ENCODE measurements at places on chromosomes 11 and 22. TPM values are rescaled to one million over a fixed set of nuclear protein-coding genes. Genes with fewer than 3 reads are reported as not detected.

SLC22A6 gene
- total RNA-seq = not detected

DNA sequence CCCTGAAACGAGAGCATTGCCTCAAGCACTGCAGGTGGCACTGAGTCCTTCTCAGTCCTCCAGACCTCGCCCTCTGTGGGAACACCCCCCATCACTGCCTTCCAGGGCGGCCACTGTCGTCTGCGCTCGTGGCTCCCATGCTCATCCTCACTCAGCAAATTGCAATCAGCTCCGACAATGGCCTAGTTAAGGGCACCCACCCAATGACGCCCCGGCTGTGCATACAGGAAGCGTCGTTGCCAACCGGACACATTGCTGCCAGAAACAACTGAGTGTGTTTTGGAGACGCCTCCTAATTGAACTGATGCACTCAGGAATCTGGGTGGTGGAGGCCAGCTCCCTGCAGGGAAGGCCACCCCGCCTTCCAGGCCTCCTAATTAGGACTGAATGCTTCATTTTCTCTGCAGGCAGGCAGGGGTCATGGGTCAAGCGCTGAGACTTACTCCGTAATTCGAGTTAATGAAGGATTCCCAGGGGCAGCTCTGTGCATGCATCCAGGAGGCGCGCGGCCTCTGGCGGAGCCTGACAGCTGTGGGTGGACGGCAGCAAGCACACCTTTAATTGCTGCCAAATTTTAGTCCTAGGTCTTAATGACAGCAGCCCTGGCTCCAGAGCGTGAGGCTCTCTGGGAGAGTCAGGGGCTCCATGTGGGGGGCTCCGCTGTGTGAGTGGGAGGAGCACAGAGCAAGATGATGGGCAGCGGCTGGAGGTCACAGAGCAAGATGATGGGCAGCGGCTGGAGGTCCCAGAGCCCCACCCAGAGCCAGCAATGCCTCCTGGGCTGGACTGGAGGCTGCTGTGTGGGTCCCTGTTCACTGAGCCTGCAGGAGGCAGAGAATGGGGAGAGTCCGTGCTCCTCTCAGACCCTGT, 199.0 kb downstream of the BRD1 start:
- H3K4me3 ChIP-seq = no peak overlapping the region
- no peaks in the 10 kb centered on the region for H3K27me3 ChIP-seq
- DNase-seq = no peak
- no peak overlapping the region for H3K27ac ChIP-seq
- no peaks in the 10 kb centered on the region for H3K36me3 ChIP-seq

GRCh38 chr11:68684385-68685356, at the start of gene GAL:
GAL (plus strand) TSS chr11:68684544; CDS start chr11:68684924, 380 bp downstream.
- H3K4me3 ChIP-seq = peak within 1 kb of the TSS; percentile 32
- peaks cover 53% of the 10 kb centered on the region for H3K27me3 ChIP-seq
- no peaks in the 10 kb centered on the region for H3K36me3 ChIP-seq
- peak; percentile 53 for DNase-seq
- peaks cover 6% of the 10 kb centered on the region for H3K4me1 ChIP-seq
- no peak within 1 kb of the TSS for H3K27ac ChIP-seq

- no peaks in the 10 kb centered on the region for H3K4me1 ChIP-seq
- no peak for DNase-seq
- no peak overlapping the region for H3K4me3 ChIP-seq
- H3K27ac ChIP-seq = no peak overlapping the region
- H3K36me3 ChIP-seq = no peaks in the 10 kb centered on the region
These were observed 24.6 kb downstream of the MMP27 start for GRCh38 chr11:102680945-102681344.

DNA sequence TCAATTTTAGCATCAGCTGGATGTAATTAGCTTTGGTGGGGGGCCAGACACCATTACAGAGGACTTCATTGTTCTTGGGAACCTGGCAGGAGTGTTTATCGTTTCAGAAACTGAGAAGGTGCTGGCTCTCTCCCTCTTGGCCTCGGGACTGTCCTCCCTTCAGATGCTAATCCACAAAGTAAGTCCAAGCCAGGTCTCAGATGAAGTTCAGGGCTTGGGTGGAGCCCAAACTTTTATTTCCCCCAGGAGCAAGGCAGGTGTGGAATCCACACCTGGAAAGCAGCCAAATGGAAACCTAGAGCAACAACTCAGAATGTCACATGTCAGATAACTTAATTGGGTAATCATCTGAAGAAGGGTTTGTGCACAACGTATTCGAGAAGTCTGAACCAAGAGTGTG, 119.2 kb downstream of the ME3 start:
- no peaks in the 10 kb centered on the region for H3K27me3 ChIP-seq
- H3K4me1 ChIP-seq = peaks cover 18% of the 10 kb centered on the region
- H3K4me3 ChIP-seq = no peak overlapping the region

CD3D gene
- total RNA-seq = 0.92 TPM

DNA sequence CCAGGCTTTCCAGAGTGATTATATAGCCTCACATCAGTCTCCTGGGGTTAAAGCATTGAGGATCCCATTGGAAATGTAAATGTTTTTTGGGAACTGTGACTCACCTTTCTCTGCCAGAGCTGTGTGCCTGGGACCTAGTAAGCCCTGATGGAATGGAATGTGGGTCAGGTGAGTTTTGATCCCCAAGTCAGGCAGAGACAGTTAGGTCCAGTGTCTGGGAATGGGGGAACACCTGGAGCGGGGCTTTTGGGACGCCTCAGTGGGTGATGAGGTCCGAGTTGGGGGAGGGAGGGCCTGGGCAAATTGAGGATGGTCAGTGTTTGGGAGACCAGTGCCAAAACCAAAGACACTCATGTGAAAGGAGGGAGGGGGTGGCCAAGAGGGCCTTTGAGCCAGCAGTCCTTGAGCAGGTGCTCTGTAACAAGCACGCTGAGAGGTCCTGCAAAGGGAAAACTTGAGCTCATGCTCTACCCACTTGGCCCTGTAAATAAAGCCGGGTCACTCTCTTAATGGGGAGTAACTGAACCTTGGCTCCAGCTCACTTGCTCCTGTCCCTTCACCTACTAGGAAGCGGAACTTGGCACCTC, 104.7 kb downstream of the NAV2 start:
- no peaks in the 10 kb centered on the region for H3K36me3 ChIP-seq
- no peak for DNase-seq
- no peak overlapping the region for H3K27ac ChIP-seq
- peaks cover 5% of the 10 kb centered on the region for H3K4me1 ChIP-seq

GRCh38 chr11:11948242-11948947, 60.0 kb downstream of the DKK3 start:
- peaks cover 19% of the 10 kb centered on the region for H3K4me1 ChIP-seq
- no peak overlapping the region for H3K4me3 ChIP-seq
- H3K27ac ChIP-seq = peak overlapping the region; percentile 53
- H3K27me3 ChIP-seq = no peaks in the 10 kb centered on the region
- H3K36me3 ChIP-seq = peaks cover 4% of the 10 kb centered on the region

NLRP6 gene
- not detected for total RNA-seq

OR6M1 gene
- total RNA-seq = not detected

DNA sequence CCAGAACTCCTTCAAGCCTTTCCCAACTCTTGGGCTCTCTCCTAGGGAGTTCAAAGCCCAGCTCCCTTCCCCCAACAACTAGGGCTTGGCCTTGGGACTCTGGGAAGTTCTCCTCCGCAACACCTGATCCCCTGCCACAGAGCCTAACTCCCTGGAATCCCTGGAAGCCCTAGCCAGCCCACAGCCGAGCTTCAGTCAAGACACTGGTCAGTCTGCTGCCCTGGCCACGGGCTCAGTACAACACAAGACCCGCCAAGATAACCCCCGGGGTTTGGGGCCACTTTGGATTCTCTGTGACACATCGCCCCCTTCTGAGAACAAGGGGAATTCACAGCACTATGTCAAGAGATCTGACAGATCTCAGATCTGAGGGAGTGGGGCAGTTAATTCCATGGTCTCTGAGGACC, 58.3 kb downstream of the SLC22A12 start:
- DNase-seq = peak; percentile 34
- H3K4me3 ChIP-seq = no peak overlapping the region
- H3K27me3 ChIP-seq = peaks cover 25% of the 10 kb centered on the region
- peaks cover 7% of the 10 kb centered on the region for H3K4me1 ChIP-seq
- no peak overlapping the region for H3K27ac ChIP-seq
- no peaks in the 10 kb centered on the region for H3K36me3 ChIP-seq

GRCh38 chr11:61516675-61517572, 8.4 kb downstream of the LRRC10B start:
- DNase-seq = peak; percentile 54
- H3K27ac ChIP-seq = no peak overlapping the region
- no peaks in the 10 kb centered on the region for H3K36me3 ChIP-seq
- H3K4me3 ChIP-seq = no peak overlapping the region
- H3K4me1 ChIP-seq = peaks cover 8% of the 10 kb centered on the region
- no peaks in the 10 kb centered on the region for H3K27me3 ChIP-seq

TMEM191C gene
- 5.9 TPM for total RNA-seq

MFRP gene
- not detected for total RNA-seq

DNA sequence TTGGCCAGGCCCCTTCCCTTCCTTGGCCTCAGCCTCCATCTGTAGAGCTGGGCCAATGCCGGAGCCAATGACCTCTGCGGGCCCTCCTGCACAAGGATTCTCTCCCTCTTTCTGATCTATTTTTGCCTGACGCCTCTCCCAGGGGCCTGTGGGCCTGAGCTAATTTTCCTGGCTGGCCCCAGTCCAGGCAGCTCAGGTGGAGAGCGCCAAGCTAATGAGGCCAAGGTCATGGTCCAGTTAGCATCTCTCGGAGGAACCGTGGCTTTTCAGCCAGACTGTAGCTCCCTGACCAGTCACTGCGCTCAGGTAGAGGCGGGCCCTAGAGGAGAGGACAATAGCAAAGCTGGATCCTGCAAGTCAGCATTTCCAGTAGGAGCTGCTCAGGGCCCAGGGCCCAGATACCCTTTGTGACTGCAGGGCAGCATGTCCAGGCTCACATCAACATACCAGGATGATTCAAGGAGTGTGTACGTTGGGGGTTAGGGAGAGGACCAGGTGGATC, 43.5 kb downstream of the APOL3 start:
- H3K27me3 ChIP-seq = no peaks in the 10 kb centered on the region
- H3K36me3 ChIP-seq = no peaks in the 10 kb centered on the region
- no peaks in the 10 kb centered on the region for H3K4me1 ChIP-seq
- DNase-seq = no peak
- no peak overlapping the region for H3K4me3 ChIP-seq

GRCh38 chr22:41417622-41418390, 28.8 kb downstream of the TOB2 start:
- no peaks in the 10 kb centered on the region for H3K27me3 ChIP-seq
- H3K36me3 ChIP-seq = no peaks in the 10 kb centered on the region
- H3K4me1 ChIP-seq = peaks cover 11% of the 10 kb centered on the region
- H3K4me3 ChIP-seq = no peak overlapping the region
- DNase-seq = no peak

CENATAC gene
- total RNA-seq = 28.2 TPM
